ENCODE measurements at places on chromosomes 6 and 20. TPM values are rescaled to one million over a fixed set of nuclear protein-coding genes. Genes with fewer than 3 reads are reported as not detected.

- DNase-seq: no peak
- no peaks in the 10 kb centered on the region for H3K36me3 ChIP-seq
- H3K27ac ChIP-seq: no peak overlapping the region
- no peaks in the 10 kb centered on the region for H3K27me3 ChIP-seq
- peaks cover 5% of the 10 kb centered on the region for H3K4me1 ChIP-seq
Measured at GRCh38 chr6:121771937-121772720, 336.7 kb downstream of the GJA1 start.

TMEM217 gene
- total RNA-seq: 23.5 TPM

GDAP1L1 gene
- total RNA-seq: not detected

DNA sequence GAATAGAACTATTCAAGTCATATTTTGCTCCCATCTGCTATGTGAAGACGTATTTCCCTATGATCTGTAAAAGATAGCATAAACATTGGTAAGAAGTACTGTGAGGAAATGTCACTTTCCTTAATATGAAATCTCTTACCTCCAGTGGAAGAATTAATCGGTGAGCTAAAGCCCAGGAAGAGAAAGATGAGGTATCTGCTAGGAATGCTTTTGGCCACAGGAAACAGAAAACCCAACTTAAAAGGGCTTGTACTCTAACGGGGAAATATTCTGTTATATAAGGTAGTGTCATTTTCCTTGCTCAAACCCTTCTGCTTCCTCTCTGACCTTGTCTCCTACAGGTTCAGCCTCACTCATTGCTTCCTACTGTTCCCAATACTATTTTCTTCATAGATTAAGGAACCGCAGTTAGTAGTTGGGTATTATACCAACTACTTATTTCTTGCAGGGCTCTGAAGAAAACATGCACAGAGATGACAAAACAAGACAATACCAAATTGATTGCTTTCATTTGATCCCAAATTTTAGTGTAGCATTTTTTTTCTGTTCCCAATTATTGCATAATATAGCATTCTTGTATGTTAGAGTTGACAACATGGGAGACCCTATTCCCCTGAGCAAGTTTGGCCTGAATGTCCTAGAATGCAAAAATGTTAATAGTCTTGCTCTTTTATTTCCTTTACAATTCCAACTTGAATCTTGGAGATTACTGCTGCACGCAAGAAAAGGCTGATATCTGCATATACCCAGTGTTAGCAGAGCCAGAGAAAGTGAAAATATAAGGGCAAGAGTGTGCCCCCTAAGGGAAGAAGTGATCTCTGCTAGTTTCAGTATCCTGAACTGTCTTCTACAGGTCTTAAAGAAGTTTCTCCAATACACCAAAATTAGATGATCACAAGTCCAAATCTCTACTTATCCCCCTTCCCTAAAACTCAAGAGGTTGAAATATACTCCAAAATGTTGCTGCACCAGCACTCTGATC lies 65.3 kb downstream of the AFG1L start:
- H3K27me3 ChIP-seq: no peaks in the 10 kb centered on the region
- H3K4me1 ChIP-seq: no peaks in the 10 kb centered on the region
- H3K36me3 ChIP-seq: no peaks in the 10 kb centered on the region

GRCh38 chr20:821046-821730 lies 12.3 kb upstream of the FAM110A start:
- H3K27me3 ChIP-seq: peaks cover 4% of the 10 kb centered on the region
- no peak overlapping the region for H3K4me3 ChIP-seq
- no peak for DNase-seq
- H3K4me1 ChIP-seq: peaks cover 8% of the 10 kb centered on the region
- no peak overlapping the region for H3K27ac ChIP-seq

- no peak overlapping the region for H3K4me3 ChIP-seq
- no peak for DNase-seq
- no peaks in the 10 kb centered on the region for H3K4me1 ChIP-seq
- H3K36me3 ChIP-seq: no peaks in the 10 kb centered on the region
- H3K27me3 ChIP-seq: peaks cover 21% of the 10 kb centered on the region
Measured at GRCh38 chr6:55176958-55177357, 2.6 kb downstream of the HCRTR2 start.

DNA sequence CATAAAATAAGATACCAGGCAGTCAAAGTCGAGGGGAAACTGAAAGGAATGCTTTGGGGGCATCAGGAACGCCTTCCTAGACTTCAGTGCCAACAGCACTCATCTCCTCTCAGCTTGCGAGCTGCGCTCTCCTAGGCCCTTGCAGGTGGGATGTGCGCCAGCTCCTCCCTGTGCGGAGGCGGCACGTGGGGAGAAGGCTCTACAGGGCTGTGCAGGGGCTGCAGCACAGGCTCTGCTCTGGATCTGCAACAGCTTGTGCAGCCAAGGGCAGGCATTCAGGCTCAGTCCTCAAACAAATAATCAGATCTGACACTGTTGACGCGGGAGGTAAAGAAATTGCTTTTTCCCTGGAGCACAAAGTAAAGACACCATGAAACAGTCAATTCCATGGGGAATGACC lies 144.8 kb downstream of the TTLL2 start:
- H3K36me3 ChIP-seq: no peaks in the 10 kb centered on the region
- H3K27ac ChIP-seq: no peak overlapping the region
- no peak overlapping the region for H3K4me3 ChIP-seq
- no peak for DNase-seq
- H3K27me3 ChIP-seq: no peaks in the 10 kb centered on the region

DNA sequence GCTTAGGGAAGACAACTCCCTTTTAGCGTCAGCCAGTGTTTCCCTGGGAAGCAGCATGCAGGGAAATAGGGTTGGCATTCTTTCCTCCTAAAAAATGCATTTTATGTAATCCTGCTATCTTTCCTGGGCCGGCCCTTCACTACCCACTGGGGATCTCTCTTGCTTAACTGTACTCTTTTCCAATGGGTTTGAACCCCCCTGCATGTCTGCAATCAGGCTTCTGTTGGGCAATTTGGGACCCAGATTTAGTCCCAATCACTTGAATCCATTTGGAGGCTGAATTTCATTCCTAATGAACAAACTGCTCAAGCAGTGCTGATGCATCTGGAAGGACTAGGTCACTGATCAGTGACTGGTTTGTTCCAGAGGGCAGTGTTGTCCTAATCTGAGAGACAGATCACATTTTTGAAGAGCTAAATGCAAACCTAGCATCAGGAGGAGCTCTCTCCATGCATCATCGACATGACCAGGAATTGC lies 152.0 kb downstream of the TSHZ2 start:
- H3K4me1 ChIP-seq: no peaks in the 10 kb centered on the region
- H3K27me3 ChIP-seq: peaks cover 23% of the 10 kb centered on the region

- DNase-seq: no peak
- peaks cover 6% of the 10 kb centered on the region for H3K36me3 ChIP-seq
- H3K27ac ChIP-seq: no peak overlapping the region
- H3K4me1 ChIP-seq: no peaks in the 10 kb centered on the region
Measured at GRCh38 chr6:10963113-10963512, 76.3 kb downstream of the SYCP2L start.

TBXT gene
- total RNA-seq: not detected

GRCh38 chr6:112298816-112299281 lies 44.5 kb upstream of the LAMA4 start:
- no peak overlapping the region for H3K4me3 ChIP-seq
- DNase-seq: no peak
- peaks cover 7% of the 10 kb centered on the region for H3K36me3 ChIP-seq

GRCh38 chr6:106939208-106939607 lies 35.3 kb downstream of the CD24 start:
- no peaks in the 10 kb centered on the region for H3K36me3 ChIP-seq
- no peak overlapping the region for H3K27ac ChIP-seq
- no peak for DNase-seq
- no peak overlapping the region for H3K4me3 ChIP-seq
- H3K4me1 ChIP-seq: no peaks in the 10 kb centered on the region
- peaks cover 43% of the 10 kb centered on the region for H3K27me3 ChIP-seq

GRCh38 chr6:41280381-41281057 lies 6.0 kb downstream of the TREM1 start:
- H3K36me3 ChIP-seq: no peaks in the 10 kb centered on the region
- peaks cover 6% of the 10 kb centered on the region for H3K27me3 ChIP-seq
- H3K27ac ChIP-seq: no peak overlapping the region
- H3K4me1 ChIP-seq: peaks cover 13% of the 10 kb centered on the region
- H3K4me3 ChIP-seq: no peak overlapping the region

CALHM4 gene
- not detected for total RNA-seq

CDH26 gene
- 1.8 TPM for total RNA-seq

RIMS1 gene
- total RNA-seq: not detected

- no peak for DNase-seq
- H3K4me3 ChIP-seq: no peak overlapping the region
- no peak overlapping the region for H3K27ac ChIP-seq
- no peaks in the 10 kb centered on the region for H3K27me3 ChIP-seq
- no peaks in the 10 kb centered on the region for H3K4me1 ChIP-seq
- no peaks in the 10 kb centered on the region for H3K36me3 ChIP-seq
Measured at GRCh38 chr20:38579921-38580320, 1.1 kb upstream of the ADIG start.

SLC17A9 gene
- total RNA-seq: 34.9 TPM

GRCh38 chr6:143707697-143708096 lies 29.9 kb downstream of the PHACTR2 start:
- no peak for DNase-seq
- no peak overlapping the region for H3K27ac ChIP-seq
- H3K4me3 ChIP-seq: no peak overlapping the region
- H3K27me3 ChIP-seq: no peaks in the 10 kb centered on the region
- peaks cover 4% of the 10 kb centered on the region for H3K36me3 ChIP-seq
- peaks cover 21% of the 10 kb centered on the region for H3K4me1 ChIP-seq

- H3K36me3 ChIP-seq: no peaks in the 10 kb centered on the region
- DNase-seq: no peak
- no peaks in the 10 kb centered on the region for H3K4me1 ChIP-seq
- no peak overlapping the region for H3K4me3 ChIP-seq
Measured at GRCh38 chr6:166977621-166978525, 21.3 kb upstream of the CEP43 start.

DNA sequence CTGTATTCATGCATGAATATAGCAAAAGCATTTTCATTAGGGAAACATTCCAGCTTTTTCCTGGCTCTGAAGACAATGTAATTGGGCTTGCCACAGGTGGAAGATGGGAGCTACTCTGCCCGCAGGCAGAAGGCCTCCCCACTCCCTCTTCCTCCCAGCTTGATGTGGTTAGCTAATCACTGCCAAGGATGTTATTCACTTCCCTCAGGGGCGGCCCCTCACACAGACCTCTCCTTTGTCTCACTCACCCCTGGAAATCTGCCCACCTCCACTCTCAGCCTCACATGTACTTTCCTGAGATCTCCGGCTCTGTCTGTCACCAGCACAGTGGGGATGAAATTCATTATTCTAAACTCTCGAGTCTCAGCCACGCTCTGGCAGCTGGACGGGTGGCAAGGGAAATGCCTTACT lies 100.7 kb downstream of the ANKRD60 start:
- peaks cover 44% of the 10 kb centered on the region for H3K27me3 ChIP-seq
- DNase-seq: no peak
- no peak overlapping the region for H3K4me3 ChIP-seq
- H3K27ac ChIP-seq: no peak overlapping the region
- H3K36me3 ChIP-seq: peaks cover 5% of the 10 kb centered on the region
- H3K4me1 ChIP-seq: no peaks in the 10 kb centered on the region

DNA sequence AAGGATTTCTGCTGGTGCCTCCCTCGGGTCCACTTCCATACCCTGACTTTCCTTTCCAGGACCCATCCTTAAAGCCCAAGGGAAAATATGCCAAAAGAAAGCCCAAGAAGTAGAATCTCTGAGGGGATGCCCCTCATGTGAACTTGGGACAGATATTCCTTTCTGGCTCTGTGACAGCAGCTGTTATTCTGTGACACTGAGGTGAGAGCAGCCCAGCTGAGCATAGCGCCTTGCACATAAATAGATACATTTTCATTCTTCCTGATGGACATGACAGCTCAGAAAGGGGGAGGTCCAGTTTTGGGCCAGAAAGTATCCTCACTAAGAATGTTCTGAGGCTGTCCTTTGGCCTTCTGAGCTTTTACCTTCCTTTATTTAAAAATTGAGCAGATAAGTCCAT lies 353.2 kb downstream of the SAMD5 start:
- no peaks in the 10 kb centered on the region for H3K27me3 ChIP-seq
- no peaks in the 10 kb centered on the region for H3K4me1 ChIP-seq
- DNase-seq: no peak
- no peak overlapping the region for H3K27ac ChIP-seq
- no peak overlapping the region for H3K4me3 ChIP-seq

DNA sequence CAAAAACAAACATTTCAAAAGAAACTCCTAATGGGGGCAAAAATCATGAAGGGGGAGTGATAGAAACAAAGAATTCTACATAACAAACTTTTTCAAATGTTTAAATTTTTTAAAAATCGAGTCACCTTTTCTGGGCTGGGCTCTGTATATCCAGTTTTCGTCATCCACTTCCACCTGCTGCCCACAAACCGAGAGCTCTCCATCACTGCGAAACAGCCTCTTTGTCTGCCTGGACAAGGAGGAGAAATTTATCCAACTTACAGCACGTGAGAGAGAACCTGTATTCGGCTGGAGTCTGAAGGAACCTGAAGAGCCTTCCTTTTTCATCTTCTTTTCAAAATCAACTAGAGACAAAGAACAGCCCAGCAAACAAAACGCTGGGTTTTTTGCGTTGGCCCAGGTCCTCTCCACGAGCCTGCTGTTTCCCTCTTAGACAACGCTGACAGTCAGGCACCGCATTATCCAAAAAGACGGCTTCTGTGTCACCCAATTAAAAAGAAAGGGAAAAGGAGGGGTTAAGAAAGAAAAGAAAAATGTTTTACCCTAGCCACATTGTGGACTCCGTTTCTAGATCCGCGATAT lies 72.4 kb upstream of the NHSL1 start:
- H3K27me3 ChIP-seq: peaks cover 15% of the 10 kb centered on the region
- H3K36me3 ChIP-seq: no peaks in the 10 kb centered on the region
- no peak overlapping the region for H3K4me3 ChIP-seq
- no peak overlapping the region for H3K27ac ChIP-seq
- DNase-seq: no peak
- H3K4me1 ChIP-seq: no peaks in the 10 kb centered on the region

GRCh38 chr6:84193114-84193708 lies 34.2 kb downstream of the CEP162 start:
- no peak for DNase-seq
- no peaks in the 10 kb centered on the region for H3K4me1 ChIP-seq
- peaks cover 32% of the 10 kb centered on the region for H3K36me3 ChIP-seq
- H3K27ac ChIP-seq: no peak overlapping the region

- H3K36me3 ChIP-seq: no peaks in the 10 kb centered on the region
- H3K4me3 ChIP-seq: no peak overlapping the region
- H3K4me1 ChIP-seq: peaks cover 72% of the 10 kb centered on the region
- no peaks in the 10 kb centered on the region for H3K27me3 ChIP-seq
- DNase-seq: no peak
- peak overlapping the region; percentile 95 for H3K27ac ChIP-seq
Measured at GRCh38 chr6:25004357-25004756, 68.6 kb upstream of the RIPOR2 start.

CSE1L gene
- 69.1 TPM for total RNA-seq

REV3L gene
- total RNA-seq: 31.0 TPM

SIRPA gene
- total RNA-seq: 1.0 TPM

GRCh38 chr6:149723771-149724417 lies 6.0 kb upstream of the LATS1 start:
- no peaks in the 10 kb centered on the region for H3K36me3 ChIP-seq
- no peak overlapping the region for H3K4me3 ChIP-seq
- no peaks in the 10 kb centered on the region for H3K27me3 ChIP-seq
- no peak for DNase-seq
- H3K27ac ChIP-seq: no peak overlapping the region

NKX2-2 gene
- total RNA-seq: not detected

Data from natural killer cell treated with Interleukin-12 subunit alpha and Interleukin-12 subunit beta and Interleukin-15 and Interleukin-18, amount 100 ng/mL, for 72 hours (primary cell).